Epithelial cell of umbilical artery (primary cell): ENCODE measurements at places on chromosomes 12 and 14. TPM values are rescaled to one million over a fixed set of nuclear protein-coding genes. Genes with fewer than 3 reads are reported as not detected.

VWF gene
- total RNA-seq: 531 and 644 TPM in 2 replicates

VRTN gene
- total RNA-seq: not detected in 2 replicates

SCARB1 gene
- 25.4 and 26.0 TPM in 2 replicates for total RNA-seq

RNASE7 gene
- not detected in 2 replicates for total RNA-seq

VDR gene
- under 0.01 and 0.30 TPM in 2 replicates for total RNA-seq

BICDL1 gene
- total RNA-seq: not detected in 2 replicates

SHMT2 gene
- 207 and 228 TPM in 2 replicates for total RNA-seq

CRACR2A gene
- 6.2 and 12.5 TPM in 2 replicates for total RNA-seq

CLEC1B gene
- not detected in 2 replicates for total RNA-seq

CBX5 gene
- 24.7 and 31.3 TPM in 2 replicates for total RNA-seq
